Fibroblast of skin of right quadriceps (primary cell): ENCODE measurements at places on chromosomes 12 and 14.

DNA sequence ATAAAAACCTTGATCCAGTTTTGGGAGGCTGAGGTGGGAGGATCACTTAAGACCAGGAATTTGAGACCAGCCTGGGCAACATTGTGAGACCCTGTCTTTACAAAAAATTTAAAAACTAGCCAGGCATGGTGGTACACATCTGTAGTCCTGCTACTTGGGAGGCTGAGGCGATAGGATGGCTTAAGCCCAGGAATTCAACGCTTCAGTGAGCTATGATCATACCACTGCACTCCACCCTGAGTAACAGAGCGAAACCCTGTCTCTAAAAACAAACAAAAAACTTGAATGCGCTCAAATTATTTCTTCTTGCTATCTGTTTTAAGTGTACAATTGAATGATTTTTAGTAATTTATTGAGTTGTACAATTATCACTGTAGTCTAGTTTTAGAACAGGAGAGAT is 20.1 kb downstream of the WDR20 start:
- DNase-seq, result no peak

GRCh38 chr12:132284071-132284826 is 45.1 kb downstream of the GALNT9 start:
- peak; percentile 9 for DNase-seq

DNA sequence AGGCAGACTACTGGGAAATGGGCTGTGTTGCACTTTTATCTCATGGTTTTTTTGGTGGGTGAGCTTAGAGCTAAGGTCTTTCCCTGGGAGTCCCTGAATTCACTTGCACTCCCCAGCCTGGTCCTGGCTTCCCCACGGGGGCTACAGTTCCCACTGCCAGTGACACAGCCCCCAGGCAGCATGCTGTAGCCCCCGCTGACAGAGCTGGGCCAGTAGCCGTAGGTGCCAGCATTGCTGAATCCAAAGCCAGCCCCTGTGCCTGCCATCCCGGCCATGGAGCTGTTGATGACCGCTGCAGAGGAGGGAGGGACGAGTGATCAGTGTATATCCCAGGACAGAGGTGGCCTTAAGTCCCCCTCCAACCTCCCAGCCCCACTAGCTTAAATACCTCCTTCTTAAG is 6.9 kb upstream of the KRT72 start:
- no peak for DNase-seq

DNA sequence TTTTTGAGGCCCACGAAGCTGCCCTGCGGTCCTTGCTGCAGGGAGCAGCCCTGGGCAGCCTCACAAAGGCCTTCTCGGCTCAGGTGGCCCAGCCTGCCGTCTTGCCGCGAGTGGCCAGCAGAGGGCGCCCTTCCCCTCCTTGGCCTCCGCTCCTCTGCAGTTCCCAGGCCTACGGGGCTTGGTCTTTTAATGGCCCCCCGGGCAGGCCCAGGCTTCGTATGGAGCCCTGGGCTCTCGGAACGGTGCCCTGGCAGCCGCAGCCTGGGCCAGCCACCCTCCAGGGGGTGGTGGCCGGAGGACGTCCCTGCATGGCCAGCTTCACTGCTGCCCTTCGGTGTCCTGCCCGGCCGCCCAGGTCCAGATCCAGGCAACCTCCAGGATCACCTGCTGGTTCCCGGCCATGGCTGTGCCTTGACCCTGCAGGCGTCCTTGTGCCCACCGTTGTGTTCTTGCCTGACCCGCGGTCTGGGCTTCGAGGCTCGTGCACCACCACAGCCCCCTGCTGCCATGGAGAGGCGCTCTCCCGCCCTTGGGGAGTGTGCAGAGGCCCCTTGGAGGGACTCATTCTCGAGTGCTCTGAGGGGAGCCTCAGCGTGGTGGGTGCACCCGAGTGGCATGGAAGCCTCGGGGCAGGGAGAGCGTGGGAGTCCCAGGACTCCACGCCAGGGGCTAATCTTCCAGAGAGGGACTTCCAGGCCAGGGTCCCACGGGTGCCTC is 9.4 kb downstream of the ASPG start:
- peak; percentile 20 for DNase-seq

- DNase-seq, result no peak
Measured at GRCh38 chr12:91272461-91273063, 89.9 kb upstream of the DCN start.
